ENCODE measurements at places on chromosomes 2 and 18. TPM values are rescaled to one million over a fixed set of nuclear protein-coding genes. Genes with fewer than 3 reads are reported as not detected.

- H3K4me3 ChIP-seq = no peak overlapping the region
- DNase-seq = no peak
- H3K4me1 ChIP-seq = no peaks in the 10 kb centered on the region
- H3K36me3 ChIP-seq = no peaks in the 10 kb centered on the region
- no peaks in the 10 kb centered on the region for H3K27me3 ChIP-seq
- H3K27ac ChIP-seq = no peak overlapping the region
These were observed 515.7 kb upstream of the HS6ST1 start for GRCh38 chr2:128834207-128834879.

DNA sequence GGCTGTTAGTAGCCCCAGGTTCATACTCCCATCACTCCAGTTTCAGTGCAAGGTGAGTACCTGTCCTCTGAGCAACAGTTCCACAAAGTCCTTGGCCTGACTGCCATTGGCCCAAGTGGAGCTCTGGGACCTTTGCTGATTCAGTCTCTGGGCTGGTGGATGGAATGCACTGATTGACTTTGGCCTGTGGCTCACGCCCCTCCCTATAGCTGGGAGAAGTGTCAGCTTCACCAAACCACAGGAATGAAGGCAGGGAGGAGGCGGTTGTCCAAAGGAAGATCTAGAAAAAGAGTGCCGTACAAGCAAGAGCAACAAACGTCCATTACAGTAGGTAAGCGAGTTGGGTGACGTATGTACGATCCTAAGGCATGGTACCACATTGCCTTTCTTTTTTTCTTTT is 34.0 kb downstream of the QPCT start:
- DNase-seq = peak; percentile 23
- no peaks in the 10 kb centered on the region for H3K4me1 ChIP-seq
- H3K27ac ChIP-seq = no peak overlapping the region
- H3K27me3 ChIP-seq = no peaks in the 10 kb centered on the region
- H3K4me3 ChIP-seq = no peak overlapping the region
- no peaks in the 10 kb centered on the region for H3K36me3 ChIP-seq

DNA sequence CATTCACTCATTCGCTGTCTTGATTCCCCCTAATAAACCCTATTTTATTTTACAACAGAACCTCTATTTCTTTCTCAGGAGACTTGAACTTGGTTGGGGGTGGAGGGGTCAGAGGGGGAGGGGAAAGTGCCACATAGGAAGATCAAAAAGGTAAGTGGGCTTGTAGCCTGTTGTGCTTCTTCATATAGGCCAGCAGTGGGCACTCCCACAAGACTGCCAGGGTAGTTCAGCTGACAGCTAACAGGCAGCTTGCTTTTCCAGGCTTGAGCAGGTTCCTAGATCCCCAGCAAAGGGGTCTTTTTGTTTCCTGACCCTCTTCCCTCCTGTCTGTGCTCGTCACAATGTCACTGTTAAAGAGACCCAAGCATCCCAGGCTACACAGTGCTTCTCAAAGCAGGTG is 829 bp upstream of the KIAA2012 start:
- no peaks in the 10 kb centered on the region for H3K4me1 ChIP-seq
- H3K27ac ChIP-seq = no peak overlapping the region
- H3K4me3 ChIP-seq = no peak overlapping the region
- no peaks in the 10 kb centered on the region for H3K36me3 ChIP-seq
- no peak for DNase-seq

- peaks cover 9% of the 10 kb centered on the region for H3K4me1 ChIP-seq
- no peak overlapping the region for H3K4me3 ChIP-seq
- no peak overlapping the region for H3K27ac ChIP-seq
- H3K36me3 ChIP-seq = no peaks in the 10 kb centered on the region
These were observed 5.5 kb downstream of the CYP1B1 start for GRCh38 chr2:38070438-38070837.

DNA sequence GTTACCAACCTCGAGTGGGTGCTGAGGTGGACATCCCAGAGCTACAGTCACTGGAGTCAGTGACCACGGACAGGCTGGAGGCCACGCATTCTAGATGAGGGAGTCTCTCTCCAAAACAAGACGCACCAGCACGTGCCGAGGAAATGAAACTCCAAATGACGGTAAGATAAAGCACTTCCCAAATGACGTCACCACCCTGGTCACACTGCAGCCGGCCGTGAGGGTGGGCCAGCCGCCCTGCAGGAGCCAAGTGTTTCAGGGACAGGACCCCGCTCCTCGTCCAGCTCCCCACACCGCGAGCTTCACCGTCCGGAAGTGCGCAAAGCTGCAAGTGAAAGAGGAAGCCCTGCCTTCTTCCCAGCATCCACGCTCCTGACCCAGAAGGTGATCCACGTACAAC is 99.4 kb downstream of the ZNF516 start:
- H3K27me3 ChIP-seq = no peaks in the 10 kb centered on the region
- no peaks in the 10 kb centered on the region for H3K36me3 ChIP-seq
- H3K27ac ChIP-seq = no peak overlapping the region
- H3K4me1 ChIP-seq = peaks cover 3% of the 10 kb centered on the region

- no peaks in the 10 kb centered on the region for H3K36me3 ChIP-seq
- no peak overlapping the region for H3K4me3 ChIP-seq
- no peak for DNase-seq
- H3K4me1 ChIP-seq = no peaks in the 10 kb centered on the region
These were observed 48.7 kb downstream of the ATOH8 start for GRCh38 chr2:85802354-85803103.

DNA sequence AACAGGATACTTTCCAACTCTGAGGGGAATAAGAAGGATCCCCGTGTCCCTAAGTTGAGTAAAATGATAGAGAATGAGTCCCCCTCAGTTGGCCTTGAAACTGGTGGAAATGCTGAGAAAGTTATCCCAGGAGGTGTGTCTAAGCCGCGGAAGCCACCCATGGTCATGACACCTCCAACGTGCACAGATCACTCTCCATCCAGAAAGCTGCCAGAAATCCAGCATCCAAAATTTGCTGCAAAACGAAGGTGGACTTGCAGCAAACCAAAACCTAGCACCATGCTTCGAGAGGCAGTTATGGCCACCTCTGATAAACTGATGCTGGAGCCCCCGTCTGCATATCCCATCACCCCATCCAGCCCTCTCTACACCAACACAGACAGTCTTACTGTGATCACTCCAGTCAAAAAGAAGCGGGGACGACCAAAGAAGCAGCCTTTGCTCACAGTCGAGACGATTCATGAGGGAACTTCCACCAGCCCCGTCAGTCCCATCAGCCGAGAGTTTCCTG is 270.1 kb downstream of the SETBP1 start:
- H3K4me1 ChIP-seq = peaks cover 4% of the 10 kb centered on the region
- H3K4me3 ChIP-seq = no peak overlapping the region
- no peak overlapping the region for H3K27ac ChIP-seq

- no peaks in the 10 kb centered on the region for H3K4me1 ChIP-seq
- no peaks in the 10 kb centered on the region for H3K36me3 ChIP-seq
- no peak overlapping the region for H3K4me3 ChIP-seq
- H3K27me3 ChIP-seq = no peaks in the 10 kb centered on the region
These were observed 414.9 kb upstream of the SYT4 start for GRCh38 chr18:43692099-43692690.

Gene LRRC30
- not detected for total RNA-seq

Data from H1 (cell line).